ENCODE measurements at places on chromosomes 2 and 18.

- no peak for DNase-seq
Measured at GRCh38 chr2:9764153-9764778, 79.0 kb upstream of the TAF1B start.

GRCh38 chr18:41126541-41127235 lies 828.3 kb upstream of the PIK3C3 start:
- DNase-seq: no peak

- no peak for DNase-seq
Measured at GRCh38 chr2:149656996-149657395, 69.4 kb upstream of the MMADHC start.

DNA sequence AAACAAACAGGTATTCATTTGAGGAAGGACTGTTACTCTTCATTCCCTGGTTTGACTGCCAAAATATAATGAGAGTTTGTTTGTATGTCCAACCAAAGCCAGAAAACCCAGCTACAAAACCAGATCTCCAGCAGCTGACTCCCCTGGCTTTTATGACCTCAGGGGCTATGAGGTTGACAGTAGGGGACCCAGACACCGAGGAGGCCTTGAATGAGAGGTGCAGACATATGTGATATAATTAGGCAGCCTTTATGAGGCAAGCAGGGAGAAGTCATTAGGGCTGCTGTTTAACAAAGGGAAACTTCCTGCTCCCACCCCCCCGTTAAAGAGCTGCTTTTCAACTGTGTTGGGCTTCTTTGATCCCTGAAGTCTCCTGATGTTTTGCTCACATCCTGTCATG lies 236.7 kb downstream of the SLC4A3 start:
- DNase-seq: no peak

DNA sequence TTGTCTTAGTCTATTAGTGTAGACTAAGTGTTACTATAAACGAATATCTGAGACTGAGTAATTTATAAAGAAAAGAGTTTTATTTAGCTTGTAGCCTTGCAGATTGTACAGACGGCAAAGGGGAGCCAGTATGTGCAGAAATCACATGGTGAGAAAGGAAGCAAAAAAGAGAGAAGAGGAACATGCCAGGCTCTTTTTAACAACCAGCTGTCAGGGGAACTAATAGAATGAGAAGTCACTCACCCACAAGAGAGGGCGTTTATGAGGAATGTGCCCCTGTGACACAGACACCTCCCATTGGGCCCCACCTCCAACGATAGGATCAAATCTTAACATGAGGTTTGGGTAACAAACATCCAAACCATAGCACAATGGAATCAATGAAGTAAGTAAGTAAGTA lies 20.6 kb upstream of the ZNF804A start:
- no peak for DNase-seq

DNA sequence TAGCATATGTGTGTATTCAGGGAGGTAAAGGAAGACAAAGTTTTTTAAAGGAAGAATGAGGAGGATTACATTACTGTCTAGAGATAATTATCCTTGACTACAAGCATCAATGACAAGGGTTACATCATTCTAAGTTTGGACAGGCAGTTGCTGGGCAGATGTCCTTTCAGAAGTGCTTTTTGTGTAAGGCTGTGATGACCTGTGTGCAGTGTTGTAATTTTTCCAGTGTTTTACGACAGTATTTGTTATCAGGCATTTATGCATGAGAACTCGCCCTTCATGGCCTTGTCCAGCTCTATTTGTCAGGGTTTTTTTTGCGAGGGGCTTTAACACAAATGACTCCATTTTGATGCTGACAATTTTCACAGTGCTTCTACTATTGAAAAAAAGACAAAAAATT lies 658.3 kb upstream of the NXPH2 start:
- DNase-seq: no peak

DNA sequence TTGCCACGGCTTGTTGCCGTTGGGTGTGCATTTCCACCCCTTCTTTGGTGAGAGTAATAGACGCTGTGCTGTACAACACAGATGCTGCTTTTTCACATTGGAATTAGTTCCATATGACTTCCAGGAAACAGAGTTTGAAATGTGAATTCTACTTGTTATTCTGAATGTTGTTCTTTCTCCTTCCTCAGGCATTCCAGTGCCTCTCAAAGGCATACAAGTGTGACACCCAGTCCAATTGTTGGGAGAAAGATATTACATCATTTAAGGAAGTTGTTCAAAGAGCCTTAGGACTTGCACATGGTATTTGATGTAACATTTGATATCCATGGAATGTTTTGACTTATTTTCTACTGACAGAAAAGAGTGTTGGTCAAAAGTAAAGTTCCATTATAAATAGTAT lies 134.4 kb upstream of the LTBP1 start:
- DNase-seq: no peak

- DNase-seq: no peak
Measured at GRCh38 chr18:59752666-59753065, 55.4 kb upstream of the CCBE1 start.

- no peak for DNase-seq
Measured at GRCh38 chr18:61765097-61765496, 127.7 kb downstream of the RNF152 start.

- no peak for DNase-seq
Measured at GRCh38 chr2:20148923-20149702, 75.8 kb downstream of the SDC1 start.

GRCh38 chr2:31526946-31527732 lies 53.6 kb downstream of the SRD5A2 start:
- DNase-seq: no peak

GRCh38 chr2:239323447-239323846 lies 77.4 kb downstream of the HDAC4 start:
- DNase-seq: no peak

GRCh38 chr2:28565720-28566295 lies 69.9 kb downstream of the PLB1 start:
- DNase-seq: peak; percentile 14
